NCI-H345 (cell line): ENCODE measurements at places on chromosomes 12 and 14.

- no peak for DNase-seq
Measured at GRCh38 chr12:123278101-123278627, 6.5 kb upstream of the CDK2AP1 start.

DNA sequence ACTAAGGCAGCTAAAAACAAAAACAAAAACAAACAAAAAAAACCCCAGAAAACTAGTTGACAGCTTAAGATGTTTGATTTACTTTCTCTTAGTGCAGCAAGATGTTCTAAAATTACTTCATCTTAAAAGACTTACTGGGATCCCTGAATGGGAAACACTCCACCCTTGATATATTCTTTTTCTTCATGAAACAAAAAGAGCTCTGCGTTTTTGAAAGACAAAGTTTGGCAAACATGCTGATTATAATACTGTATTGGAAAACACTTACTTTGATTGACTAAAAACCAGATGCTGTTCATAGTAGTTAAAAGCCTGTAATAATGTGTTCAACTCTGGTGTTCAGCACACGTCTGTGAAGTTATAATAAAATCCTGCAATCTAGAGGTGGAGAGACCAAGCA is 136.8 kb downstream of the SRGAP1 start:
- DNase-seq: no peak

DNA sequence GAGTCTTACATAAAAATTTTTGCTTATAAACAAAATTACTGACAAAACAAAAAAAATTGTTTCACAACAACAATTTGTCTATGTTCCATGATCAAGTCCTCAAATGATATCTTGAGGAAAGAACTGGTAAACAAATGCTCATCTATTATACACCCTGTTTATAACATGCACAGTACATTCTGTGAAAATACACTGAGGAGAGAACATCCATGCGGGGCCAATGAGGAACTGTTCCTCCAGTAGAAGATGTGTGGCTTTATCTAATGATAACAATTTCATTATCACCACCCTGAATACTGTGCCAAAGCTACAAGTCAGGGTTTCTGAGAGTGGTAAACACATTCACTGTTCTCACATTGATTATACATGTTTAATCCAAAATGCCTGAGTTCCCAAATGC is 10.8 kb downstream of the MLH3 start:
- no peak for DNase-seq

DNA sequence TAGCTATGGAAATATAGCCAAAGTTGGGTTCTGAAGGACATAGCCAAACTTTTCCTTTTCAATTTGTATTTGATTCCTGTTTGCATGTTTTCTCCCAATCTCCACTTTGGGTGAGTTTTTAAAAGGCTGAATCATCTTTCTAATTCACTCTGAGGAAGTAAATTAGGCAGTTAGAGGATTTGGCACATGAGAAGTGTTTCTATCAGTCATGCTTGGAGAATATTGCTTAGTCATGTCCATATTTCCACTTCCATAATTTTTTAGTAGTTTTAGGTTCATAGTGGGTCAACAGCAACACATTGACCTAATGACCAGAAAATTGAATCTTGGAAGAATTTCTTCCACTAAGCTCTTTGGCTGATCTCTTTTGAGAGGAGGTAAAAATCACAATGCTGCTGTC is 21.8 kb downstream of the IRAK3 start:
- no peak for DNase-seq
